ENCODE measurements at places on chromosomes 7 and 10.

DNA sequence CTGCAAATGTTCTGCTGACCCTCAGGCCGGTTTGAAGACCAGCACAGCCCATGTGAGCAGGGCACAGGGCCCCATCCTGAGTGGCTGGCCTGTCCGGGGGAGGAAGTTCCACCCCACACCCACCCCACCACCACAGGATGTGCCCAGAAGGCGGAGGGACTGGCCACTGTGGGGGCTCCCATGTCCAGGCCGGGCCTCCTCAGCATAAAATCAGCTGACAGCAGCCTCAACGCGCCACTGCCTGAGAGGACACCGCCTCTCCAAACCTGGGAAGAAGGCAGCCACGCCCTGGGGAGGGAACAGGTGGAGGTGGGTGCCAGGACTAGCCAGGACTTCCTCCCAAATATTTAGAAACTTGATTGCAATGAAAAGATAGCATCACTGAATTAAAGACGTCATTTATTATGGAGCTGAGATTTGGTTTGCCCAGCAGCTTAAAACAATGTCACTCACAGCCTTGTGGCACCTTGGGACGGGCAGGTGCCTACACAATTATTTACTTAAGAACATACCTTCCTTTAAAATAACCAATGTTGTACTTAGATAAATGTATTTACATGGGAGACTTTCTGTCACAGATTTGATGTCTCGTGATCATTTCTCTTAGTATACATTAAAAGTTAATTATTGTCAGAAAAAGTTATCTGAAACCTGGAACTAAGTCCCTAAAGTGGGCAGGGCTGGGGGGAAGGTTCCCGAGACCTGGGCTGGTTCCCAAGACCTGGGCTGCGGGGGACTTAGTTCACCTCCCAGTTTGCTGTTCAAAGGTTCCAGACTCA, 27.3 kb upstream of the FAM20C start:
- DNase-seq: no peak

- DNase-seq: no peak
Observed at GRCh38 chr10:103854686-103855391, 537 bp downstream of the SH3PXD2A start.

GRCh38 chr7:152106990-152107389, 81.5 kb downstream of the GALNT11 start:
- DNase-seq: no peak

- no peak for DNase-seq
Observed at GRCh38 chr7:99407872-99408378, 472 bp downstream of the PDAP1 start.

- no peak for DNase-seq
Observed at GRCh38 chr7:33459340-33459751, 330.0 kb downstream of the BBS9 start.

DNA sequence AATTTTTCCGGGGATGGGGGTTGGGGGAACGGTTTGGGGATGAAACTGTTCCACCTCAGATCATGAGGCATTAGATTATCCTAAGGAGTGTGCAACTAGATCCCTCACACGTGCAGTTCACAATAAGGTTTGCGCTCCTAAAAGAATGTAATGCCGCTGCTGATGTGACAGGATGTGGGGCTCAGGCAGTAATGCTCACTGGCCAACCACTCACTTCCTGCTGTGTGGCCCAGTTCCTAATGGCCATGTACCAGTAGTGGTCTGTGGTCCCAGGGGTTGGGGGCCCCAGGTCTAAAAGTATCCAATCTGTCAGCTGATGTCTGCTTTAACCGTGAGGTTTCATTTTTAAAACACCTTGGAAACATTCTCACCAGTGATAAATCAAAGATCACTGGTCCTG, 2.2 kb downstream of the STN1 start:
- DNase-seq: no peak

GRCh38 chr7:149879766-149880637, 6.2 kb downstream of the ATP6V0E2 start:
- DNase-seq: no peak

- DNase-seq: no peak
Observed at GRCh38 chr7:67021260-67021659, 24.6 kb downstream of the TYW1 start.

- no peak for DNase-seq
Observed at GRCh38 chr10:6563075-6563474, 17.0 kb downstream of the PRKCQ start.

DNA sequence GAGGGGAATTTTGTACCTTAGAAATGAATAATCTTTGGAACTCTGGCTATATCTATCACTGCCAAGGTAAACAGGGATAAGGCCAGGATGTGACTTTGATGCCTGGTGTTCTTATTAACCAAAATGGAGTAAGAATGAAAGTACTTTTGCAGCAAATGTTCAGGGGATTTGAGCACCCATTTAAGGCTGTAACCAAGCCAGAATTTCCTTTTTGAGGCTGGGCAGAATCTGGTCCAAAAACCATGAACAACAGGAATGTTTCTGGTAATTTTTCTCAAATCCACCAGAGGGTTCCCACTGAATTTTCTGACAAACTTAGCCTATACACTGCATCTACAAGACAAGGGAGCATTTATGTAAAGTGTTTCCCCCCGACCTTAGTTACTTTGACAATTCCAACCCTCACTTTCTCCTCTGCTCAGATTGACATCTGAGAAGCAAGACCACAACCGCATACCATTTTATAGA, 120.6 kb downstream of the BAMBI start:
- DNase-seq: no peak

DNA sequence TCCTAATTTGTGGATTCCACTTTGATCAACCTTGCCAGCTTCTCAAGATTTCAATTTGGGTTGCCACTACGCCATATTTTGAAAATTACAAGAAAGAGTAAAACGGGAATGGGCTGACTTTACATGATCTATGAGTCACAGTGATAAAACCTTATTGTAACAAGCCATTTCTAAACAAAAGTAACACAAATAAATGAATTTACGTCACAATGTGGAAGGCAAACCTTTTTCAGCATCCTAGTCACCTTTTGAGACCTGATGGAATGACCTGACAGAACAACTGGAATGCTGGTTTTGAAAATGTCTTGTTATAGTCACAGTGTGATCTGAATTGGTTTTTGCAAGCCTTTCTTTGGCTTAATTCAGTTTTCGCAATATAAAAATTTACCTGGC, 85.9 kb downstream of the CDK6 start:
- DNase-seq: no peak

DNA sequence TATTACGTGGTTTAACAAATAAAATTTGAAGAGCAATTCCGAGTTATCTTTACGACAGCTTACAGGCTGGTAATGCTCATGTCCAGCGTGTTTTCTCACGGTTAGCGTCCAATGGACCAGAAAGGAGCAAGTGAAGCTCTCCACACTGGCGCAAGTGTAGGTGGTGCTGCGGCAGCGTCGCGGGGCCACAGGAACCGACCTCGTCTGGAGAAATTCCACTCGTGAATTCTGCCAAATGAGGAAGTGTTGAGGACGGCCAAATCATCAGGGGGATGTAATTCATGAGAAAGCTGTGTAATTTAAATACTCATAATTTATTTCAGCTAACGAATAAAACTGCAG, 350 bp upstream of the ZNF37A start:
- DNase-seq: no peak

GRCh38 chr7:104861729-104862390, 152.1 kb upstream of the KMT2E start:
- no peak for DNase-seq

- DNase-seq: no peak
Observed at GRCh38 chr10:79248341-79249185, 98.7 kb upstream of the PPIF start.

DNA sequence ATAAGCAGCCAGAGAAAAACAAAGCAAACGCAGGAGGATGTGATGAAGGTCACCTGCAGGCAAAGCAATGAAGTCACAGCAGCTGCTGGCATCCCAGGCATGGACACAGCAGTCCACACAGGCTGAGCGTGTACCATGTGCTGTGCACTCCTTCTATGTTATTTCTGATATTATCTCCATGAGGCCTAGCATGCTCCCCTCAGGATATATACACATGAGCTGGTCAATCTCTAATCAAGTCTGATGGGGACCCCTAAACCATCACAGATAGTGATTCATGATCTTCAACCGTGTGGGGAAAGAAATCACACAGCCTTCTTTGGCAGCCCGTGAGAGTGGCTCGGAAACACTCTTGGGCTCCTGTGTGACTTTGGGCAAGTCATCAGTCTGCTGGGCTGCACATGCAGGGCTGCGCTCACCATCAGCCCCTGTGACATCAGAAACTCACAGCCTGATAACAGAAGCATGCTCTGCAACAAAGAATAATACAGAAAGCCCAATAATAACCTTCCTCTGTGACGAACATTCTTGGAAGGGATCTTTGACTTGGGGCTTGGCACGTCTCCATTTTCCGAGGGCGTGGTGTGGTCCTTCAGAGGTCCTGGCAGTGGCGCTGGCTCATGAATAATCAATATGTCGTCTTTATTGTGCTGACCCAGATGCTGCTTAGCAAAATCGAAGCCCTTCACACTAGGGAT, 83.0 kb upstream of the ATP6V0A4 start:
- no peak for DNase-seq

GRCh38 chr10:124224331-124225028, 131.1 kb upstream of the CHST15 start:
- no peak for DNase-seq

DNA sequence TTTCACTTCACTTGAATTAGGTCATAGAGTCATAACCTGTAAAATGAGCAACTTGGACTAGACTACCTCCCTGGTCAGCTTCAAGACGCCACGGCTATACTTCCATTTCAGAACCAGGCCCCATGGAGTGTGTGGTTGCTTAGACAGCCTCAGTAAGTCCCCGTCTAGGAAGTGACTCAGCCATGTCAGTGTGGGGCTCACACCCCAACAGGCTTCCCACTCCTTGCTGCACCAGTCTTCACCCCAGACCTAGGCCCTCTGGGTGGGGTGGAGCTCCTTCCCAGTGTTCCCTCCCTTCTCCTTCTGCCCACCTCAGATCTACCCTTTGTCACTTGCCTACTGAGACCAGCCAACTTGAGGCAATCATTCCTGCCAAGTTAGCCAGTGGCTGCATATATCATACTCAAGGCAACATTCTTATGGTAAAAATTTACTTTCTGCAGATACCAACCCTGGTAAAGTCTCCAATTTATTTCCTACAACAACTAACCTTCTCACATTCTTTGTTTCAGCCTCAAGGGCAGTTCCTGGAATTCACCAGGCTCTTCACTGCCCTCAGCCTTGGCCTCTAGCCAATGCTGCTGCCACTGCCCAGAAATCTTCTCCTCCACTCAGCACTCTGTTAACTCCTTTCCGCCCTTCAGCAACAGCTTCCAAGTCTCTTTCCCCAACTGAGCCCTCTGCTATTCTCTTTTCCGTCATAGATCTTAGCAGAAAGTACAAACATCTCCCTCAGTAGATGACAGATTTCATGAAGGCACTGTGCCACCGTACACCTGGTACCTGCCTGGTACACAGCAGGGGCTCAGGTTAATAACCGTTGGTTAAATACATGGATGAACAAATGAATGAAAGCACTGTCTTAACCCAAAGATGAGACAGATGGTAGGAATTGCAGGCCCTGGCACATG, 31.3 kb upstream of the ZNRF2 start:
- DNase-seq: no peak

DNA sequence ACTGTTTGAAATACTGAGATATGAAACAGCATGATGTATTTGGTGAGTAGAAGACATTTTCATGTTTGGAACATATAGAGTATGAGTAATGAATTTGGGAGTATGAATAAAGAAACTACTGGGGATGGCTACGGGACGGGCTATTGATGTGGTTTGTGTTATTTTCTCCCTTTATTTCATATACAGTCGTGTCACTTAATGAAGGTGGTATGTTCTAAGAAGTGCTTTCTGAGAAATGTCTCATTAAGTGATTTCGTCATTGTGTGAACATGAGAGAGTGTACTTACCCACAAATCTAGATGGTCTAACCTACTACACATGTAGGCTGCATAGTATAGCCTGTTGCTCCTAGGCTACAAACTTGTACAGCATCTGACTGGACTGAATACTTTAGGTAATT, 106.3 kb downstream of the CCNY start:
- DNase-seq: no peak

DNA sequence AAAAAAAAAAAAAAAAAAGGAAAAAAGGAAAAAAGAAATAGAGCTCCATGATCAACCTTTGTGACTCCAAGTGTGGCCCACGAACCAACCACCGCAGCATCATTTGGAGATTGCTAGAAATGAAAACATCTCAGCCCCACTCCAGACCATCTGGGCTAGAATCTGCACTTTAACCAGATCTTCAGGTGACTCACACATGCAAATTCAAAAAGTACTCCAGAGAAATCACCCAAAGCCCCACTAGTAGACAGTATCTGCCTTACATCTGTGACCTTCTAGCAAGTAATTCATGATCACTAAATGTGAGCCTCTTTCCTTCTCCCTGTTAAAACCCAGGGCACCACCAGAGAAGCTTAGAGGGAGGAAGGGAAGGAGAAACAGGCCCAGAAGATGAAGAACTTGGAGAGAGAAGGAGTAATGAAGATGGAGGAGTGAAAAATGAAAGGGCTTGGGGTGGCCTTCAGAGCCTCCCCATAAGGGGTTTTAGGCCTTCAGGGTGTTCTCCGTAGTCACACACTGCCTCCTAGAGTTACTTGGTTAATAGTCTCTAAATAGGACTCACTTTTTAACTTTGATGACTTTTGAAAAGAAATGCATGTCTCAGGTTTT, 94.0 kb downstream of the SLC37A3 start:
- no peak for DNase-seq

GRCh38 chr7:87206361-87206760, 13.2 kb downstream of the TMEM243 start:
- no peak for DNase-seq

DNA sequence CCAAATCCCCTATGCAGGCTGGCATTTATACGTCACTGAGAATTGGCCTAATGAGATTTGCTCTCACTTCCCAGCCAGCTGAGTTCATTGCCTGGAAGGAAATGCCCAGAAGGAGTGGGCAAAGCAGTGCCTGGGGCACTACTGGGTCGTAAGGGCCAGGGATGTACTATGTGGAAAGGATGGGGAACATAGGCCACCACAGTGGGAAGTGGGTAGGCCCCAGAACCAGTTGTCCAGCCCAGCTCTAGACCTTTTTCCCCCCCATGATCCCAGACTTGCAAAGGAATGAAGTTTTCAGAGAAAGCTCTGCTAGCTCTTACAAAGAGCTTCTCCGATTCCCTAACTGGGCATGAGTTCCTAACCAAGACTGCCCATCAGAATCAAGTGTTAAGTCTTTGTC, 13.9 kb downstream of the TRPV5 start:
- DNase-seq: no peak

DNA sequence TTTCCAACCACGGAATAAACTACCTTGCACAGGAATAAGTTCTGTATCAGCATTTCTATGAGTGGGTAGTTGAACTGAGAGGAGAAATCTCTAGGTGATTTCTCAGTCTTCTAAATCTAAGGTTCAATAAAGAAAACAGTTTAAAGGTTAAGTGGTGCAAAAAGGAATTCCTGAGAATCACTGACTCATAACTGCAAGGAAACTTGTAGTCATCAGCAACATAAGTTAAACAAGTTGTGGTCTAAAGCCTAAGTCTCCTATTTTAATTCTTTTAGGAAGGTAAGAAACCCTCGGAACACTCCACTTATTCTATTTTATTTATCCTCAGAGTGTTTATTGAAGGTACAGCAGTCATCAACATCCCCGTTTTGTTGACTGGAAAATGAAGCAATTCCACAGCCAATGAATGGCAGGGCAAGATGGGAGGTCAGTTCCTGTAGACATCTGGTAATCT, 92.4 kb upstream of the PIK3CG start:
- DNase-seq: no peak

Measured in activated CD4-positive, alpha-beta T cell treated with anti-CD3 and anti-CD28 coated beads for 1 hour (primary cell).